ENCODE measurements at places on chromosomes 7 and 10. TPM values are rescaled to one million over a fixed set of nuclear protein-coding genes. Genes with fewer than 3 reads are reported as not detected.

Gene ARHGEF5
- 2.7 TPM for total RNA-seq

Gene HEPACAM2
- not detected for total RNA-seq

DNA sequence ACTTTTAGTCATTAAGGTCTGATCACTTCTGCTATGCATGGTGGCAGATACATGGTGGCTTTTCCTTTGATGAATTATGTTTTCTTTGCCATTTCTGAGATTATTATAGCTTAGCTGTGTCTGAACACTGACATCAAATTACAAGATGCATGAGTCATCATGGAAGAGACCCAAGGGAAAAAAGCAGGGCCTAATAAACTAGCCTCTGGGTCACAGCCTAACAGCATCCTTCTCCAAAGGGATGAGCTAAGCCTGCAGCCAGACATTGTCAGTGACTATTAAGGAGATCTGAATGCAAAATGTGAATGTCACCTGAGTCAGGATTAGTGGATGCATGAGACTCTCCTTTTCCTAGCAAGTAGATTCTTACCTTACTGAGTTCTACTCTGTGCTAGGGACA lies 19.1 kb upstream of the OGDHL start:
- DNase-seq: no peak

DNA sequence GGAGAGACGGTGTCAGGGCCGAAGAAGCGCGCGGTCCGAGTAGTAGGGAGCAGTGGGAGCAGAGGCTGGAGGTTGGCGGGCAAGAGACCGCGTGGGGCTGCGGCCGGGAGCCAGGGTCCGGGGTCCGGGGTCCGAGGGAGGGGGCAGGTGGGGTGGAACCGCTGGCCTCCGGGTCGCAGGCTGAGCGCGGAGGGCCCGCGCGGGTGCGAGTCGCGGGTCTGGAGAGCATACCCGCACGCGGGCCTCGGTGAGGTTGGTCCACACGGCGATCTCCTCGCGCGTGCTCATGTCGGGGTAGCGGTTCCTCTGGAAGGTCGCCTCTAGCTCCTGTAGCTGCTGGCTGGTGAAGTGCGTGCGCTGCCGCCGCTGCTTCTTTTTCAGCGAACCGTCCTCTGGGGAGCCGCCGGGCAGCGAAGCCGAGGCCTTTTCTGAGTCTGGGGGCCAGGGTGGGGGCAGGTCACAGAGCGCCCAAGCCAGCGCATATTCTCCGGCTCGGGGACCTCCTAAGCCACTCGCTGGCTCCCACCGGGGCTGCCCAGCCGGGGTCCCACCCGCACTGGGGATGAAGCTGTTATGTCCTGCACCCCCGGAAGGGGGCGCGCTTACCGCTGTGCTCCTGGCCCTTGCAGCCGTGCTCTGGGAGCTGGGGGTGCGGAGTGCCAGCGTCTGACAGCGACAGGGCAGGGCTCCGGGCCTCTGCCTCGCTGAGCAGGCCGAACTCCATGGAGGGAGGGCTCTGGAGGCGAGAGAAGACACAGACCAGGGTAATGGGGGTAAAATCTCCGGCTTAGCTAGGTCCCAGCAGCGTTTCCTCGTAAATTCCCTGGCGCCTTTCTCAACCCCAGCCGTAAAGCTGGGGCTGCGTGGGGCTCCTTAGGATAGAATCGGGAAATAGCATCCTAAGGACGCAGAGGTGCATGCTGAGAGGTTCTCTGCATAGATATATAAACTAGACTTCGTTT lies 5.5 kb downstream of the ELOVL3 start:
- DNase-seq: peak; percentile 39

GRCh38 chr10:11535346-11535959 lies 76.0 kb downstream of the USP6NL start:
- DNase-seq: no peak

- DNase-seq: no peak
These were observed 148.6 kb upstream of the YAE1 start for GRCh38 chr7:39417642-39418041.

GRCh38 chr7:6382817-6383216 lies 64.9 kb downstream of the DAGLB start:
- no peak for DNase-seq

Gene OR2A7
- total RNA-seq: 0.79 TPM

DNA sequence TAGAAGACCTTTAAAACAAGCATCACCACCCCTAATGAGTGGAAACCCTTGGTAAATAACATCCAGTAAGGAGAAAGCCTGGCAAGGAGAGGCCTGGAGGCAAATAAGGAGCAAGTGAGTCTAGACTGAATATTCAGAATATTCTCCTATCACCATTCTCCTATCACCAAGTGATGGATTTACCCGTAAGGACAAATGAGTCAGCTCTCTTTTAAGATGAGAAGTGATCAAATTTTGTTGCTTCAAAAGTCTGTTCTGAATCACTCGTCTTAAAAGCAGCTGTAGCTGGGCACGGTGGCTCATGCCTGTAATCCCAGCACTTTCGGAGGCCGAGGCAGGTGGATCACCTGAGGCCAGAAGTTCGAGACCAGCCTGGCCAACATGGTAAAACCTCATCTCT lies 28.4 kb downstream of the KIAA1549 start:
- DNase-seq: no peak

Gene NRP1
- 1.6 TPM for total RNA-seq

Gene PLEKHS1
- not detected for total RNA-seq

DNA sequence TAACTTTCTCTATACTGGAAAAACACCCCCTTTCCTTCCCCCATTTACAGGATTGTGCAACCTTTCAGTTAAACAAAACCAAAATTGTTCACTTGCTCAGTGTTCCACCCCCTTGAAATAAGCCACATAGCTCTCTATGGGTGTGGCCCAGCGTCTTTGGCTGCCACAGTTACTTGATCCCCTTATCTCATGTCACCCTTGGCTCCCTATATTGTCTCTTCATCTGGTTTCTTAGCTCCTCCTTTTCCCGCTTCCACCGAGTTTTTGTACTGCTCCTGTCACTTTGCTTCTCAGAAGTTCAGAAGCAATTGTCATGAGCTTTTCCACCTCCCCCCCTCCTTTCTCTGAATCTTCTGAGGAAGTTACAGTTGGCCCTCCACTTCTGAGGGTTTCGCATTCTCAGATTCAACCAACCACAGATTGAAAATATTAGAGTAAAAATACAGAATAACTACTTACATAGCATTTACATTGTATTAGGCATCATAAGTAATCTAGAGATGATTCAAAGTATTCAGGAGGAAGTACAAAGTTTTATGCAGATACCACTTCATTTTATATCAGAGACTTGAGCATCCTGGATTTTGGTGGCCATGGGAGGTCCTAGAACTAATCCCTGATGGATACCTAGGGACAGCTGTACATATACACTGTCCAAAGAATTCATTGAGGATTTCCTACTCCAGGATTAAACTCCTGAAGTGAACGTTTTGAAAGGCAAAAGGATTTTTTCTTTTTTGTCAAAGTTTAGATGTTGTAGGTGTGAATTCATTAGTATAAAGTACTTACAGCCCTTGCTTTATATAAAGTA lies 60.4 kb downstream of the ADD3 start:
- no peak for DNase-seq

- DNase-seq: no peak
These were observed 30.8 kb upstream of the GPR22 start for GRCh38 chr7:107439025-107439424.

DNA sequence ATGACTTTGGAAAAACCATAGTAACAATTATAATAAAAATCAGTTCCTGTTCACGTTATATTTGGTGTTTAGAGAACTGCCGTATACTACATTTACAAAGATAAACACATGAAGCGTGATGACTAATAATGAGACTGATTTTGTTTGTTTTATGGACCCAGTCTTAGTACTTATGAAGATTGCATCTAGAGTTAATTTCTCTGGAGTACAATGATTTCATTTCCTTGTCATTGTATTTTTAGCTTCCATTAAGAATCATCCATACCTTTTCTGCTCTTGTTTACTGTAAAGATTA lies 2.9 kb downstream of the RBM20 start:
- DNase-seq: no peak

DNA sequence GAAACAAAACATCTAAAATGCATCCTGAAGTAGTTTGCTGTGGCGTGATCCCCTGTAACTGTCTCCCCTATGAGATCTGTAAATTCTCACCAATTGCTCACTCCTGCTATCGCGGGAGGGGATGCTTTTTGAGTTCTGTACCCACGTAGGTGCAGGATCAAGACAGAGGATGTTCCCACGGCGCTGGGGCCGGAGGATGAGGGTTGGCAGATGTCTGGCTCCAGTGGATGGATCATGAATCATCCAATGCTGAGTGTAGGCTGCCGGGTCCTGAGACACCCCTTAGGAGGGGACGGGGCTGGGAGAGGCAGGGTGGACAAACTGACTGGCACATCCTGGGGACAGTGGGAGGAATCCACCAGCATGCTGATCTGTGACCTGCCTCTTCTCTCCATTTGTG lies 224.4 kb downstream of the USP6NL start:
- DNase-seq: no peak

DNA sequence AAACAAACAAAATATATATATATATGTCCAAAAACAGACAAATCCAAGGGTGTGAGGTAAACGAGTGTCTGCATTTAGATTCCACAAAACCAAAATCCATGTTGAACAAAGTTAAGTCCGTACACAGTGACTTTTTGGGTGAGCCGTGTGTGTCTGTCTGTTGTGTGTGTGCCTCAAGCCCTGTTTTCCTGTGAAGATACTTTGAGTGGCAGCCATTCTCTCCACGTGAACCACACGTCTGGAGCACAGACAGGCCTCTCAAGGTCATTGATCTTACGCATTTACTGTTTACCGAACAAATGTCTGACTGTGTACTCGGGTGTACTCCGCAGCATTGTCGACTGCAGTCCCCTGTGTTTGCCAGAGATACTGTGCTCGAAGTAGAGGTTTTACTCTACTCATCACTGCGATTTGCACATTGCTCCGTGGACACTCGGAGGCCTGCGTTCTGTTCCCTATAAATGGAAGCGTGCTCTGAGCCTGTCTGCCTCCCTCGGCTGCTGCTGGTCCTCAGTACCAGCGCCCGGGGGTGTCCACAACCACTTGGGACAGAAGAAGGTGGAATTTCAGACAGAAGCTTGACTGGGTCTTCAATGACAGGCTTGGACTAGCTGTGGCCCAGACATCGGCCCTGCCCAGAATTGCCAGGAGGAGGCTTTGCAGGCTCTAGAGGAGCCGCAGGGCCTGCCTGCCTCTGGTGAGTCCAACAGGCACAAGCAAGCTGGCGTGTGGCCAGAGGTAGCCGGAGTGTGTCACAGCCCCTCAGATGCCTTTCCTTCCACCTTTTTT lies 22.1 kb downstream of the CYP17A1 start:
- DNase-seq: no peak

- no peak for DNase-seq
These were observed 19.6 kb upstream of the SMNDC1 start for GRCh38 chr10:110324201-110324804.

DNA sequence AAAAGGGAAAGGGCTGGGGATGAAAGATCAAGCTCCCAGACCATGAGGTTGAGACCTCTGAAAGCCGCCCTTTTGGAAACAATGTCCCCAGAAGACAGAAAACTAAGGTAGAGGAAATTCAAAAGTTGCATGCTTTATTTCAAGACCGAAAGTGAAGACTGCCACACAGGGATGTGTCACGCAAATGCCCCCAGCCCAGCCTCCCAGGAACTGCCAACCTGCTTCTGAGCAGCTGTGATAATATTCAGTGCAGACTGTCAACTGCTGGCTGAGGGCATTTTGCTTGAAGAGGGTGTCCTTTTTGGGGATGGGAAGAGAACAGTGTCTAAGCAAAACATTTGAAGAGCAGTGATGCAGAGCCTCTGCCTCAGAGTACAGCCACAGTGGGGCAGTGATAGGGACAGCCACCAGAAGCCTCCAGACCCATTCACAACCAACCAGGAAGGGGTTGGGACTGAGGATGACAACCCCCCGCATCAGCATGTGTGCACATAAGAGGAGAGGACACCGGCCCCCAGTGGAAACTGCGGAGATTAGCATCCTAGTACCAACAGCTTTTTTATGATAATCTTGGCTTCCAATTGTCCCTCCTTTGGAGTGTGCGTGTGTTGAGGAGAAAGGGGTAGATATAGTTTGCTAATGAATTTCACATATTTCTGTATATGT lies 34.7 kb upstream of the NFE2L3 start:
- DNase-seq: no peak
